ENCODE measurements at places on chromosomes 7 and 10.
A peak's percentile ranks its signal among the peaks of the same experiment; 100 is the strongest.

- DNase-seq: no peak
Observed at GRCh38 chr7:151410405-151411390, 860 bp upstream of the WDR86 start.

- no peak for DNase-seq
Observed at GRCh38 chr7:37433166-37433565, 15.5 kb downstream of the ELMO1 start.

- no peak for DNase-seq
Observed at GRCh38 chr7:41912851-41913567, 210.1 kb upstream of the INHBA start.

DNA sequence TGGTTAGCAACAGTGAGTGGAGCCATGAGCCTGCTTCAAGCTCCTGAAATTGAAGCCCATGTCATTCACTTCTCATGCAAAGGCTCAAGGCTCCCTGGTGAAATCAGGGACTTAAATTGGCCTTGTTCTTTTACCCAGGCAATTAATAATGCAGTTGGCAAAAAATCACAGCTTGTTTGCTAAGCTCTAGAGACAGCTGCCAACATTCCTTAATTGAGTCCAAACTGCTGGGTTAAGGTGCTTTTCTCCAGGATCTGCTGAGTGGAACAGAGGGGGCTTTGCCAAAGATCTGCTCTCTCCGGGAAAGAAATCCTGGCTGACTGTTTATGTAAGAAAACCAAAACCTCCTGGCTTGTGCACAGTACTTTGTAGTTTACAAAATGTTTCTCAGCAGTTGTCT lies 257.6 kb upstream of the GHITM start:
- no peak for DNase-seq

GRCh38 chr10:48572414-48572813 lies 32.5 kb downstream of the ARHGAP22 start:
- no peak for DNase-seq

GRCh38 chr10:33233221-33233620 lies 101.2 kb downstream of the NRP1 start:
- no peak for DNase-seq

DNA sequence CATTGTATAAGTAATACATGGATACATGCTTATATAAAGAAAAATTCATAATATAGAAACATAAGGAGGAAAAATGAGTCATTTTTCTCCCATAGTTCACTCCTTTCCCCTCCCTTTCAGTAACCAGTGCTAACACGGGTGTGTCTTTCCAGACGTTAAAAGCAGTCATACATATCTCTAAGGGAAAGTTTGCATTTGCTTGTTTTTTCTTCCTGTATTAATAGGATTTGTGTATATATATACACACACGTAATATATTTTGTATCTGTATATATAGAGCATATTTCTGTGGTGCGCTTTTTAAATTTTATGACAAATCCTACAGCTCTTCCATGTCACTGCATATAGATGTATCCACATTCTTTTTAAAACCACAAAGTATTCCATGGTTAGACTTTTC lies 78.8 kb downstream of the RALA start:
- no peak for DNase-seq

DNA sequence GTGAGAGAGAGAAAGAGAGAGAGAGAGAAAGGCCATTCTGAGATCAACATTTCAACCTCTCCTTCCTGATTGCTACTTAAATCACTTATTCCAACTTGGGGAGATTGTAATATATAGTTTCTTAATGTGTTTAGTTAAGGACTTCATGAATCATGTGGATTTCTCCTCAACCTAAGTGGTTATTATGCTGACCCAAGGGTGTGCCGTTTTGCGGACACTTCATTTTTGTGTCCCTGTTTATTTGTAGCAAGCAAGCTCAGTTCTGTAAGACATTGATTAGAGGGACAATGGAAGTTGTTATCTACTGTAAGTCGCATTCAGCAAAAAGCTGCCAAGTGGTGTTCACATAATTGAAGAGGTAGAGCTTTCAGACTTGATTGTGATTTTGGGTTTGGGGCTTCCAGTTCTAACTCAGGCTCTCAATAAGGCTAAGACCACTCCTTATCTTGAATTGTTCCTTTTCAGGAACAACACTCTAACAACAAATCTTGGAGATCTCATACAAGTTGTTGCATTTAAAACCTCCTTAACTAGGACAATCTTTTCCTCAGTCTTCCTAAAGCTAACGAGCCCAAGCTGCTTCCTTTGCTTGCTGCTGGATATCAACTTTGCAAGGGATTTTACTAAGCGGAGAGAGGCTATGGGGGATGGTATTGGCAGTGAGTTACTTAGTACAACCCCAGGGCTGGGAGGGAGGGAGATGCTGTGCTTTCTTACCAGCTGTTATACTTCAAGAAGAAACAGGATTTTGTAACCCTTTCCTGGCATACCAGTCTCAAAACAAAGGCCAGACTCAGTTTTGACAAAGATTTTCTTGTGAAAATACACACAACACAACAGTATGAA lies 19.8 kb upstream of the COL1A2 start:
- no peak for DNase-seq

- no peak for DNase-seq
Observed at GRCh38 chr7:66845379-66846095, 75.5 kb upstream of the TMEM248 start.

- DNase-seq: peak; percentile 59
Observed at GRCh38 chr10:119206603-119207365, 587 bp upstream of the GRK5 start.

DNA sequence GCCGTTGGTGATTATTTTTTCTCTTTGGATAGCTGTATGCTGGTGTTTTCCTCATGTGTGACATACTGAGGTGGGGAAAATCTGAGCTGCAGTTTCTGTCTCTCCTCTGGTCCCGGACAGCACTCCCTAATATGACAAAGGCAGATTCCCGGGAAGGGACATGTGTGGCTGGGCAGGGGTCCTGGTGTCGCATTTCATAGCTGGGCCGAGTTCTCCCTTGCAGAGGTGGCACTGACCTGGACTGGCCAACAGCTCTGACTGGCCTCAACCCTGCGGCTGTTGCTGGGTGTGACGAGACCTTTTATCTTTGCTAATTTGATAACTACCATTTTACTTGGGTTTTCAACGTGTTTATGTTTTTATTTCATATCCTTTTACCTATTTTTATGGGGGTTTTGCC lies 248.6 kb upstream of the TCERG1L start:
- no peak for DNase-seq

DNA sequence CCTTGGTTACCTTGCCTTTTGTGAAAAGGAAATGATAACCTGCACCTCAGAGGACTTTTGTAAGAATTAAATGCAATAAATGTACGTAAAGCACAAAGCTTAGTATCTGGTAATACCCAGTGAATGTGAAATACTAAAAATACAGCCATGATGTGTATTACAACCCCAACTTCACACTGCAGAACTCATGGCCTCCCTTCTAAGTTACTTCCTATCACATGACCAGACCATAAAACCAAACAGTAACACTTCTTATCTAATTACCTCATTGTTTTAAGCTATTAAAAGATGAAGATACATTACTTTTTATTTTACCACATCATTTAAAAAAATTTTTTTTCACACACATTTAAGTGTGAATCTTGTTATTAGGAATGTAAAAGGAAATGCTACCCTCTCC lies 29.0 kb downstream of the VPS41 start:
- no peak for DNase-seq

- no peak for DNase-seq
Observed at GRCh38 chr10:73576178-73576889, 14.8 kb downstream of the USP54 start.

DNA sequence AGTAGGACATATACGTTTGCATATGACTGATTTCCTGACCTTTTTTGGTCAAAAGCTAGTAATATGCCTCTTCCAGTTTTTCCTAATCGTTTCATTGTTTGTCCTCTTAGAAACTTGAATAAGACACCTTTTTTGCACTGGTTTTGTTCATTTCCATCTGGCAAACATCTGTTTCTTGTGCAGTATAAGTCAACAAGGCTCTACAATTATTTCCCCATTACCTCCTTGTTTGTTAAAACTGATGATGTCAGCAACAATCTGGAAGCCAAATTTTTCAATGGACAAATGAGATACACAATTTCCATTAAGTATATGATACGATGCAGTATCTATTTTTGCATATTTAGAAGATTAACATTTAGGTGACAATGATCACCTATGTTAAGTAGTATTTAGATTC lies 148.8 kb downstream of the NRBF2 start:
- DNase-seq: no peak

- DNase-seq: no peak
Observed at GRCh38 chr10:105149371-105149891, 508.3 kb downstream of the SORCS3 start.

DNA sequence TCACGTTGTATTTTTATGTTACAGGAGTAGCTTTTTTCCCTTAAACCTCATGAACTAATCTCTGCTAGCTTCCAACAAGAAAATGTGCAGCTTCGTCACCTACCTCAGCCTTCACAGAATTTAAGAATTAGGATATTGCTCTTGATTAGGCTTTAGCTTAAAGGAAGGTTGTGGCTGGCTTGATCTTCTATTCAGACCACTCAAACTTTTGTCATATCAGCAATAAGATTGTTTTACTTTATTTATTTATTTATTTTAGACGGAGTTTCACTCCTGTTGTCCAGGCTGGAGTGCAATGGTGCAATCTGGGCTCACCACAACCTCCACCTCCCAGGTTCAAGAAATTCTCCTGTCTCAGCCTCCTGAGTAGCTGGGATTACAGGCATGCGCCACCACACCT lies 125.6 kb upstream of the GPR22 start:
- no peak for DNase-seq

DNA sequence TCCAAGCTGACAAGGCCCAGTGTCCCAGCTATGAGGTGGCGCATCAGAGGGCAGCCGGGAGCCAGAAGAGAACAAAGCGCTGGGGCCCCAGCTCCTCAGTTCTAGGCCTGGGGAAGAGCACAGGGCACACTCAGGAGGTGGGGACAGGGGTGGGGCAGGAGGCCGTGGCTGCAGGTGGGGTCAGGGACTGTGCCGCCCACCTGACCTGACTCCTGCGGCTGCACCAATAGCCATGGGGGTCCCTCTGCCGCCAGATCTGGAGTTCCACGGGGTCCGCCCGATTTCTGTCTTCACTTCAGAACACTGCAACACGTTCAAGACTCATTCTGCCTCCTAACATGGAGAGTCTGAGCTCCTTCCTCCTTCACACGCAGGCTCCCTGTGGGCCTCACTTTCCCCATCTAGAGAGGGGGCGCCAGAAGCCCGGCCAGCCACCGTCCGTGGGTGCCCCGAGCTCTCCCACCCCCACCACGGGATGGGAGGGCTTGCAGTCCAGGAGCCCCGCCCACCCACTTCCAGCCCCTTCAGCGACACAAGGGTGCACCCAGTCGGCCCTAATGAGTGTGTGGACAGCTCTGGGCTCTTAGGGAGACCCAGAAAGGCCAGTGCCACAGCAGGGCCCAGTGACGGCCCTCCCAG lies 278.3 kb downstream of the MAD1L1 start:
- DNase-seq: no peak

- no peak for DNase-seq
Observed at GRCh38 chr7:84248267-84248666, 53.7 kb upstream of the SEMA3A start.

DNA sequence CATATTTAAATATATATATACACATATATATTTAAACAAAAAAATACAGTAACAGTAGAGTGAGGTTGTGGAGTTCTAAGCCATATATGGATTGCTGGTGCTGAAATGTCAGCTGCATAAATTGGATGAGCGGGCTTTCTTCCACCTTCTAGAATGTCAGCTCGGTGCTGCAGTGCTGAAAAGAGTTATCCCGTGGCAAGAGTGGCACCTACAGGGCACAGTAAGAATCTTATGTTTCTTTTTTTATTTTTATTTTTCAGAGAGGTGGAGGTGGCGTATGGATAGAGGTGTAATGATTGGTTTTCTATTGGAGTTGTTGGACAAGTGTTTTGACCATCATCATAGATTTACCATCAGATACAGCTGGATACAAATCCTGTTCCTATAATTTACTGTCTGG lies 86.2 kb upstream of the DYNC1I1 start:
- no peak for DNase-seq

DNA sequence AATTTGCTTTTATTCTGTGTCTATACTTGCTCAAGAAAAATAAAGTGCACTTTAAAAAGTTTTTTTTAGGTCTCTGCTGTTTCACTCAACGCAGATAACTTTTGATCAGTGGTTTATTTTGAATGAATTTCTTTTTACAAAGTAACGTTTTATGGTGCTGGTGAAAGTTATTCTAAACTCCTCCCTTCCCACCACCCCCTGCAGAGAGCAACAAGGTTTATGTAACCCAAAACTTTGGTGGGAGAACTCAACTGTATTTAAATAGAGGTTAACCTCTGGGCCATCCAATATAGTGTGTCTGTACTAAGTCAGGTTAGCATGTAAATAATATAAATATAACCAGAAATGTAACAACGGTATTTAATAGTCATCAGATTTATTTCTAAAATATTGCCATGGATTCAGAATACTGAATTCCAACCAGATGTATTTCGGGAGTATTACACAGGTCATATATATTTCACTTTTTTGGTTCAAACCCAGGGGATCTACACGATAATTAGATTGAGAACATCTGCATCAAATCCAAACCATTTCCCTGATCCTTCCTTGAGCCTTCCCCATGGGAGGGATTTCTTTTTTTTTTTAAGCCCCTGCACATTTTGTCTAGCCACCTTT lies 3.9 kb upstream of the CUX1 start:
- DNase-seq: no peak

DNA sequence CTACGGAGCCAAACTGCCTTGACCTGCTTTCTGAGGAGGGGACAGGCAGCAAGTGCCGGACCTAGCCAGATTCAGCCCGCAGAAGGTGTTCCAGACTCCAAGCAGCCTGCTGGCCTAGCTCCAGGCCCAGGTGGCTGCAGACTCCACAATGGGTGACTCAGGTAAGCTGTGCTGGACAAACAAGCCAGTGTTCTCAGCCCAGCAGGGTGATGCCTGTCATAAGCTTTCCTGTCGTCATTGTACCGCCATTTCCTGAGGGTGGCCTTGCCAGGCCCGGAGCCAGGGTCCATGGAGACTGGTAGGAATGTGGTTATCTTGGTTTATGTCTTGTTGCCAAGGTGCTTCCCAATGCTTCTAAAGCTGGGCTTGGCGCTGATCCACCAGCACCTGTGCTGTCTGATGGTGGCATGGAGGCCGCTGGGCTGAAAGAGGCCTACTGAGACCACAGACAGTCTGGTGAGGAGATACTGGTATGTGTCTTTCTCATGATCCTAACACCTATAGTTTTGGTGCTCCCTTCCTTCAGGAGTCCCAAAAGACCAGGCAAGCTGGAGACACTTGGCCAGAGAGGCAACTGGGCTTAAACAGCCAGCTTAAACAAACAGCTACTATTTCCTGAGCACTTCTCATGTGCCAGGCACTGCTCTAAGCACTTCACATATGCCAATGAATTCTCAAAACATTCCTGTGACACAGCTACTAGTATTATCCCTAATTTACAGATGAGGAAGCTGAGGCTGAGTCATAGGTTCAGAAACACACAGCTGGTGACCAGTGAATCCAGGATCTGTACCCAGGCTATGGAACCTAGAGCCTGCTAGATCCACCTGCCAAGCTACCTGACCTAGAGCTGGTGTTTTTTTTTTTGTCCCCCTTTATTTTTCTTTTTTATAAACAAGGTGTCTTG lies 42.0 kb downstream of the ZC3HC1 start:
- DNase-seq: no peak

GRCh38 chr10:119538632-119539358 lies 3.7 kb downstream of the RGS10 start:
- peak; percentile 37 for DNase-seq

All from stimulated activated CD8-positive, alpha-beta memory T cell treated with anti-CD3 and anti-CD28 coated beads, Interleukin-7, amount 100 ng/mL, for 48 hours (primary cell).